ENCODE measurements at places on chromosomes 1 and 21.

GRCh38 chr1:39825432-39825941 lies 36.8 kb upstream of the BMP8B start:
- DNase-seq, result no peak

- no peak for DNase-seq
Measured at GRCh38 chr1:220313576-220313975, 41.3 kb upstream of the RAB3GAP2 start.

GRCh38 chr1:206472886-206473285 lies 2.6 kb downstream of the IKBKE start:
- DNase-seq, result no peak

DNA sequence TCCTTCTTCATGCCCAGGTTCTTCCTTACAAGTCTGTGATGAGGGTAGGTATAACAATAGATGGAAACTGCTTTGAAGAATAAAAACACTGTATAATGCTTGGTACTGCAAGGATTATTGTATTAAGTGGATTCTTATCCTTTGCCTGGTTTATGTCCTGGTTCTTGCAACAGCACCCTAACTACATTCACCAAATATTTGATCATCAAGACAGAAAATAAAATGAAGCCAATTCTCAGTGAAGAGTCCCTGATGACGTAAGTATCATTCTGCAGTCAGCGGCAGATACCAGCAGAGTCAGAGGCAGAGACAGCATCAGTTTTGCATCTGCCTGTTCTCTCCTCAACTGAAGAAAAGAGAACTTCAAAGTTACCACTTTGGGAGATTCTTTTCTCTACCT lies 19.7 kb downstream of the ARHGEF11 start:
- no peak for DNase-seq

- no peak for DNase-seq
Measured at GRCh38 chr21:34133392-34133791, 60.0 kb downstream of the MRPS6 start.

GRCh38 chr1:147534386-147534785 lies 6.9 kb upstream of the BCL9 start:
- peak; percentile 76 for DNase-seq

- no peak for DNase-seq
Measured at GRCh38 chr1:13826591-13826990, 126.6 kb downstream of the PRDM2 start.

DNA sequence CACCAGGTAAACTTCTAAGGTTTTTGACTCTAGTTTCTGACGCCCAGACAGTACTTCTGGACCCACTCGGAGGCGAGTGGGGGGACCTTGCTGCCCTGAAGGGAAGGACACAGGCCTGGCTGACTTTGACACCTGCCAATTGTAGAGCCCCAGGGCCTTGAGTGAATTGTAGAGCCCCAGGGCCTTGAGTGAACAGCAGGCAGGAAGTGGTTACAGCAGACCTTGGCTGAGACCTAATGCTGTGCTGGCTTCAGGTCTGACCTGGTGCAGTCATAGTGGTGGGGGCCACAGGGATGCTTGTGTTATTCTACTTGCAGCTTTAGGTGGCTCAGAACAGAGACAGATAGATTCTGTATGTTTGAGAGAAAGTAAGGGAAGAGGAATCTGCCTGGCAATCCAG lies 344.3 kb downstream of the DUSP10 start:
- peak; percentile 85 for DNase-seq

DNA sequence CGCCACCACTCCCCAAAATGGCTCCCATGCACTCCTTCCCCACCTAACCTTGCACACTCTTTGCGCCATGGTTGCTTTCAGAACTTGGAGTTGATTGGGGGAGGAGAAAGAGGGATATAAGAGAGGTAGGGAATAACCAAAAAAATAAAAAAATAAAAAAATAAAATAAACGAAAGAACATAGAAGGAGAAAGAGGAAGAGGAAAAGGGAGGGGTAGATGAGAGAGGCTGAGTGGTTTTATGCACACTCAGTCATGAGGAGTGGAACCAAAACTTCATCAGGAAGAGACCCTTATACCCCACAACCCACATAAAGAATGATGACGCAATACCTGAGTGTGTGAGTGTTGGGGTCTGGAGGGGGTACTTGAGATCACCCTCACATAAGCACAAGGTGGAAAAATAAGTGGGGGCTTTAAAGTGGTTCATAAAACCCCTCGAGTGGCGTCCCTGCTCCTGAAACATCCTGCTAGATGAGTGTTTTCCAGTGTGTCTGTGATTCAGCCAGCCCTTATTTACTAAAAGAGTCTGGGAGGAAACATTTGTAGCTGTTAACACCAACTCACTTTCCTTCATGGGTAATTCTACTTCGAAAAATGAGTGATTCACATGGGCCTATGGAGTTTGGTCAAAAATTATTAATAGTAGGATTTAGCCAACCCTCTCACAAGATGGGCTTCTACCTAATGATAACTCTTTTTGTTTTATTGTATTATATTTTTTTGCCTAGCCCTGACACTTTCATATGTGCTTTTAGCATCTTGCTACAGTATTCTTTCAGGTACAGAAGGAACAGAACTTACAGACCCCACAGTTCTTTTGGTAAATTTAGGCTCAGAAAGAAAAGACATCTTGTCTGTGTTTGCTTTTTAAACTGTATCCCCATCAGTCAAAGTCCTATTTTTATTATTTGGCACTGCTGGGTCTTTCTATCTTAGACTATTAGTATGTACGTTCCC lies 5.2 kb downstream of the SLAMF1 start:
- DNase-seq, result no peak

- DNase-seq, result peak; percentile 55
Measured at GRCh38 chr21:26850116-26850643, 5.0 kb upstream of the ADAMTS1 start.

DNA sequence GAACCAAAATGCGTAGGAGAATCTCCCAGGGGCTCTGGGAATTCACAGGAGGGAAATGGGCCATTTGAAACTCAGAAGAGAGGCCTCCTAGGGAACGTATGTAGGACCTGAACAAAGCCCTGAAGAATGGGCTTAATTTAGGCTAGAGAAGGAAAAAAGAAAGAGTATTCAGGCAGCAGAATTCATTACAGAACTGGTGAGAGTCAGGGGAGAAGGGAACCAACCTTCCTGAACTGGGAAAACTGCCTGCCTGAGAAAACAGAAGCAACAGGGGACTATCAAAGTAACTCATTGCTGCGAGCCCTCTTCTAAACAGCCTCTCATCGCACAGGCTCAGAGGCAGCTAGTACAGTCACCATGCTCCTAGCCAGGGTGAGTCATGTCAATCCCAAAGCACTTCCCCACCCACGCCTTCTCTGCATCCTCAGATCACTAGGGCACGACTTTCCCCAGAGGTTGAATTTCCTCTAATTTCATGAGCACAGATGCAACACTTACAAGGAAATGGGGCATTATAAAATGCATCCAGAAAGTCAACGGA lies 98.1 kb downstream of the ADSS2 start:
- peak; percentile 94 for DNase-seq

GRCh38 chr21:39087238-39088030 lies 95.8 kb downstream of the PSMG1 start:
- no peak for DNase-seq
